T-helper 2 cell treated with Interferon-gamma antibody and Interleukin-4, amounts not matched to agents 100 ng/mL and 5 ng/mL, for 36 hours (primary cell): ENCODE measurements at places on chromosomes 3 and 15. TPM values are rescaled to one million over a fixed set of nuclear protein-coding genes. Genes with fewer than 3 reads are reported as not detected.

The MEIS2 gene
- 0.23 TPM in 1 of 2 replicates, not detected in the other for total RNA-seq

The ZNF80 gene
- 0.86 and 1.00 TPM in 2 replicates for total RNA-seq

The KIF7 gene
- 0.84 and 1.0 TPM in 2 replicates for total RNA-seq

The THPO gene
- not detected in 2 replicates for total RNA-seq

The CDHR4 gene
- not detected in 2 replicates for total RNA-seq

The CSPG4 gene
- not detected in 2 replicates for total RNA-seq

The UNC13C gene
- total RNA-seq, result not detected in 2 replicates

The SUSD5 gene
- total RNA-seq, result not detected in 2 replicates

The ONECUT1 gene
- not detected in 2 replicates for total RNA-seq

The CCDC191 gene
- 3.0 TPM in 2 replicates for total RNA-seq

The IGSF11 gene
- 0.14 TPM in 1 of 2 replicates, not detected in the other for total RNA-seq

The GOLGA8G gene
- total RNA-seq, result 0.05 TPM in 1 of 2 replicates, not detected in the other

The MRPL46 gene
- 28.2 and 32.8 TPM in 2 replicates for total RNA-seq

The MKRN2OS gene
- total RNA-seq, result not detected in 2 replicates

The ERICH6 gene
- not detected in 2 replicates for total RNA-seq

The GOLGA6A gene
- not detected in 2 replicates for total RNA-seq

The GPR149 gene
- not detected in 2 replicates for total RNA-seq

The BAHD1 gene
- 29.7 and 31.2 TPM in 2 replicates for total RNA-seq

The ECE2 gene
- not detected in 2 replicates for total RNA-seq

The IGSF10 gene
- not detected in 2 replicates for total RNA-seq

The ZNF148 gene
- 42.2 and 43.1 TPM in 2 replicates for total RNA-seq

The PLCH1 gene
- total RNA-seq, result 0.59 and 0.80 TPM in 2 replicates

The TMEM207 gene
- not detected in 2 replicates for total RNA-seq

The SLC38A3 gene
- not detected in 2 replicates for total RNA-seq

The SYNPR gene
- total RNA-seq, result not detected in 2 replicates

The GPR160 gene
- 9.5 and 9.6 TPM in 2 replicates for total RNA-seq

The RBM6 gene
- 106 and 109 TPM in 2 replicates for total RNA-seq

The COX17 gene
- 47.2 and 50.3 TPM in 2 replicates for total RNA-seq

The C15orf61 gene
- 4.6 and 4.7 TPM in 2 replicates for total RNA-seq

The LAMB2 gene
- not detected in 2 replicates for total RNA-seq

The A4GNT gene
- total RNA-seq, result not detected in 2 replicates

The IL12A gene
- 4.0 and 4.3 TPM in 2 replicates for total RNA-seq

The NKIRAS1 gene
- 1.1 and 1.6 TPM in 2 replicates for total RNA-seq

The ANKRD34C gene
- not detected in 2 replicates for total RNA-seq

The IQCF5 gene
- total RNA-seq, result not detected in 2 replicates

The FGF12 gene
- not detected in 2 replicates for total RNA-seq

The TIMMDC1 gene
- 66.1 and 68.1 TPM in 2 replicates for total RNA-seq

The PYGO1 gene
- not detected in 2 replicates for total RNA-seq

The GAP43 gene
- total RNA-seq, result not detected in 2 replicates

The WDR49 gene
- total RNA-seq, result 0.30 and 0.39 TPM in 2 replicates

The CNBP gene
- 328 and 338 TPM in 2 replicates for total RNA-seq

The CPLX3 gene
- total RNA-seq, result 0.25 TPM in 2 replicates

The PDCD10 gene
- total RNA-seq, result 64.9 and 67.9 TPM in 2 replicates
